ENCODE measurements at places on chromosomes 7 and 10. TPM values are rescaled to one million over a fixed set of nuclear protein-coding genes. Genes with fewer than 3 reads are reported as not detected.

The VWC2 gene
- not detected for polyA plus RNA-seq

The ZPBP gene
- polyA plus RNA-seq, result 0.03 TPM

The LRRC61 gene
- polyA plus RNA-seq, result 7.1 TPM

The AS3MT gene
- 1.9 TPM for polyA plus RNA-seq

The CELF2 gene
- polyA plus RNA-seq, result 13.6 TPM

The FAM180A gene
- polyA plus RNA-seq, result 0.18 TPM

The HEPACAM2 gene
- polyA plus RNA-seq, result 0.08 TPM

The RET gene
- 0.33 TPM for polyA plus RNA-seq
